ENCODE measurements at places on chromosomes 1 and 21.
A peak's percentile ranks its signal among the peaks of the same experiment; 100 is the strongest.

GRCh38 chr1:7334475-7335035, 436.5 kb upstream of the VAMP3 start:
- no peak for DNase-seq

DNA sequence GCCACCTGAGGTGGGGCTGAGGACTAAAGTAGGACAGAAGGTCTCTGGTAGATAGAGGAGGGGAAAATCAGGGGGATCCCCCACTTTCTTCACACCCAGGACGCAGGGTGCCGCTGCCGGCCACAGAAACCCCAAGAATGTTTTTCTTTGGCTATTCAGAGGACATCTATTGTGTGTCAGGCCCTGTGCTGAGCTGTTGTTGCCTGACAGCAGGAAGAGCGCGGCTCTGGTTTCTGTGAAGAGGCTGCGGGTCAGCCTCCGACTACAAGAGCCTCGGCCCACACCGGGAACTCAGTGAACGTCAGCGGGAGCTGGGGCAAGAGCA, 407 bp upstream of the PIGV start:
- no peak for DNase-seq

DNA sequence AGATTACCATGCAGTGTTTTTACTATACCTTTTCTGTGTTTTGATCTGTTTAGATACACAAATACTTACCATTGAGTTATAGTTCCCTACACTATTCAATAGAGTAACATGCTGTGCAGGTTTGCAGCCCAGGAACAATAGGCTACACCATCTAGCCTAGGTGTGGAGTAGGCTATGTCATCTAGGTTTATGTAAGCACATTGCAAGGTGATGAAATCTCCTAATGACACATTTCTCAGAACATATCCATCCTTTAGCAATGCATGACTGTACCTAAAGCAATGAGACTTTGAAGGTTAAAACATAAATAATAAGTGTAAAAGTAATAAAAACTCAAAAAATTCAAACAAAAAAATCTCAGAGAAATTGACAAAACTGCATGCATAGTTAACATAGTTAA, 358.6 kb downstream of the USH2A start:
- DNase-seq = no peak

DNA sequence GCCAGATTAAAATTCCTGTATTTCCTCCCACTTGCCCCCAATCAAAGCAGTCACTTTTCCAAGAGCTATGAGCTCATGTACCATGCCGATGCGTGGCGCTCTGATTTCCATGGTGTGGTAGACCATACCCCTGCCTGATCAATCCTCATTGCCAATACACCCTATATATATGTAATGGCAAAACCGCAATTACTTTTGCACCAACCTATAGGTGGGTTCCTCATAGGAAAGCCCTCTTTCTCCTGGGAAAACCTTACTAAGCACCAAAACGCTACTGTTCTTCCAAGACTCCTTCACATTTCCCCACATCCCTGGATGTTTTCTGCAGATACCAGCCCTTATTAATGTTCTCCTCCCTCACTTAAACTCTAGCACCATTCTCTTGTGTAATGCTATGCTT, 11.0 kb downstream of the KCNJ6 start:
- no peak for DNase-seq

DNA sequence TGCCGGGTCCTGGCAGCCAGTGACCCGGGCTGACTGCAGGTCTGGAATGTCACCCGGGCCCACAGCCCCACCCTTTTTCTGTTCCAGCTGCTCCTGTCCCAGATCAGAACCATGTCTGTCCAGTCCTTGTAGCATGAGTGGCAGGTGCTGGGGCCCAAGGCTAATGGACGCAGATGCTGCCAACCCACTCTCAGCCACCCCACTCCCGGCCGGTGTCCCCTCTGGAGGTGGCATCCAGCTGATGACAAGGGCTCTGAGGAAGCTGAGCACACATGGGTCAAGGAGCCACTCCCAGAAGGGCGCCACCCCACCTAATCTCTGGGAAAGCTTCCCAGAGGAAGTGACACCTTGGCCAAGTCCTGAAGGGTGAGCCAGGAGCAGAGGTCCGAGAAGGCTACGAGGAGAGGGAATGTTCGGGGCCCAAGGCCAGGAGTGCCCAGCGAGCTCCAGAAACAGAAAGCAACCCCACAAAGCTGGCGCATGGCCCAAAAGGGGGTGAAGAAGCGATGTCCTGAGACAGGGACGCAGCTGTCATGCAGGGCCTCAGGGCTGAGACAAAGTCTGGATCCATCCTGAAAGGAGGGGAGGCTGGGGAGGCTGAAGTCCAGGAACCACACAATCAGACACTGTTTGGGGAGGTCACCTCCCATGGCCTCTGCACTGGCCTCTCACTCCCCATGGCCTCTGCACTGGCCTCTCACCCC, 39.5 kb downstream of the ACOT7 start:
- DNase-seq = no peak

GRCh38 chr1:182910143-182910542, 42.8 kb downstream of the SHCBP1L start:
- DNase-seq = no peak

GRCh38 chr1:79215311-79215710, 208.8 kb upstream of the ADGRL4 start:
- DNase-seq = no peak

DNA sequence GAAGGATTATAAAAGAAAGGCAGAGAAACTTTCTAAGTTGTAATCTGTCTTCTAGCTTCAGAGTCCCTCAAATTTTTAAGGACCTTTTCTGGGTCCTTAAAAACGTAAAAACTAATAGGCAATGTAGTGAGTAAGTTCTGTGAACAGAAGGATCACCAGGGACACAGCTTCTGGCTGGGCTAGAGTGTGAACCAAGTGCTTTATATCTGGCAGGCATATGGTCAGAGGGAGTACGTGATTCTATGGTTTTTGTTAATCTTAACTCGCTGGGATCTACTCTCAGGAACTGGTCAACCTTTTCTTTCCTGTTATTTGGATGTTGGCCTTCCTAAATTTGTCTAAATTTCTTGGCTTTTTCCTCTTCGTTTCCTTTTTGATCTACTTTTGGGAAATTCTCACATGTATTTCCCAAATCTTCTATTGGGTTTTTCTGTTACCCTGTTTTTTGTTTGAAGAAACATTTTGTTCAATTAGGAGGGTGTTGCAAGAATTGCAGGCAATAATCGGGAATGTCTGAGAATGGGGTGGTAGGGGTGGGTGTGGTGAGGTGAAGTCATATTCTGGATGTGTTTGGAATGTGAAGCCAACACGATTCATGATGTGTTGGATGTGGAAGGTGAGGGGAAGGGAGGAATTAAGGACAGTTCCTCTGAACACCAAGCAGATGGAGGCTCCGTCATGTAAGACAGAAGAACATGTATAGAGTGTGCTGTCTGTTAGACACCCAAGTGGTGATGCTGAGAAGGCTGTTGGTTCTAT, 193.2 kb downstream of the FMN2 start:
- no peak for DNase-seq

GRCh38 chr1:64936956-64937355, 29.4 kb downstream of the JAK1 start:
- DNase-seq = no peak

DNA sequence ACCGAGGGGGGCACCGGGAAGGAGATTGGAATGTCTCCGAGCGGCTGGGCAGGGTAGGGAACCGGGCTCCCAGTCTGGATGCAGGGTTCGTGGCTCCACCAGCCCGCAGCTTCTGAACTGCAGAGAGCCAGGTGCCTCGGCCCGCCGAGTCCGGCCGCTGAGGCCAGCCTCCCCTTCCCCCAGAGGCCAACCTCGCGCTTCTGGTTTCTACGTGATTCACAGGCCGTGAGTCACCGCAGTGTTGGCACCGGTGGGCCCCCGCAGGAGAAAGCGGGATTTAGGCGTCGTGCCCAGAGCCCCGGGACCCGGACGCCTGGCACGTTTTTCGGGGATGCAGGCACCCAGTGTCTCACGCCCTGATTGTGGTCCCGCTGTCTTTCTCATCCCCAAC, 458 bp downstream of the CRABP2 start:
- no peak for DNase-seq

- DNase-seq = no peak
These were observed 43.3 kb downstream of the GPR3 start for GRCh38 chr1:27435566-27436203.

DNA sequence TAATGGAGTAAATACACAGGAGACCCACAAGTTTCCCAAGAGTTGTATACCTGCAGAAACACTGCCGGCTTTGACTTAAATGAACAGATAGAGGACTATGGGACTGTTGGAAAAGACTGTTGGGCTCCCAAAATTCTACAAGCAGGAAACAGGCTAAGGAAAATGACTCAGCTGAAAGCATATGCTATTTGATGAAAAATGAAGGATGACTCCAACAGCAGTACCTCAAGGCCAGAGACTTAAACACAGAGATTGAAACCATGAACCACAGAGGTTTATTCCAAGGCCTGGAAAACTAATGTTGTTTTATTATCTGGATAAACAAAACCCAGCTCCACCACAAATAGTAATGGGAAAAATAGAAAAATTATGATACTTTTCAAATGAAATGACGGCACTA, 187.7 kb downstream of the TNFSF18 start:
- DNase-seq = no peak

- DNase-seq = no peak
These were observed 32.8 kb upstream of the ECE1 start for GRCh38 chr1:21323091-21323490.

- no peak for DNase-seq
These were observed 33.5 kb upstream of the RNF19B start for GRCh38 chr1:32998064-32998463.

- no peak for DNase-seq
These were observed 45.7 kb downstream of the ACOT7 start for GRCh38 chr1:6347641-6348487.

DNA sequence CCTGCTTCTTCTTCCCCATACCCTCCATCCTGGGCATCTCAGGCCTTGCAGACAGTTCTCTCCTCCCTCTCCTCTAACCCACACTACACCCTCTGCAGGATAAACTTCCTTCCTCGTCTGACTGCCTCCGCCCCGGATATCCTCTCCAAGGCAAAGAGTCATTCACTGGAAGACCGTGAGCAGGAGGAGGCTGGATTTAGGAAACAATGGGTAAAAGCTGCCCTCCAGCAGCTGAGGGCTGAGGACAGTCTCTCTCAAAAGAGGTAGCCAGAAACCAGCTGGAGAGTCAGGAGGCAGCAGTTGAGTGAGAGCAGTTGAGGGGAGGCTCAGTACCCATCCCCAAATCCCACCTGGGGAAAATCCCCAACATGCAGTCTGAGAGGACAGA, 1.4 kb downstream of the CSRP1 start:
- no peak for DNase-seq

DNA sequence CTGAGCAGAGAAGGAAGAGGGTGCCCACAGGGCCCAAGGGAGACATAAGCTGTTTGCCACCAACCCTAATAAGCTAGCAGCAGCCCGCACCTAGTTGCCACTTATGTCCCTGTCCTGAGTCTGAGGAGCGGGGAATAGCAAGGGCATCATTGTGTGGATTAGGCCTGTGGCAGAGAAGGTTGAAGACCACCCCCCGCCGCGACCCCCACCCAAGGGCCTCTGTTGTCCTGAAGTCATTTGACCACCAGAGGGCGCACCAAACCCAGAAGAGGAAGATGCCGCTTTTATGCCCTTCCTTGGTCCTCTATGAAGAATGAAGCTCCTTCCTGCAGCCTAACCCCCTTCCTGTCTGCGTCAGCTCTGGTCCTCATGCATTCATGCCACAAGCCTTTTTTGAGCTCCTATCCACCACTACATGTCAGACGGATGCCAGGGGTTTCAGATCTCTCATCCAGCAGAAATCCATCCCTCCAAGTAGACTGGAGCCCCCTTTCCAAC, 16.6 kb downstream of the RHBG start:
- DNase-seq = peak; percentile 52

GRCh38 chr1:157751283-157751682, 25.6 kb downstream of the FCRL2 start:
- no peak for DNase-seq

DNA sequence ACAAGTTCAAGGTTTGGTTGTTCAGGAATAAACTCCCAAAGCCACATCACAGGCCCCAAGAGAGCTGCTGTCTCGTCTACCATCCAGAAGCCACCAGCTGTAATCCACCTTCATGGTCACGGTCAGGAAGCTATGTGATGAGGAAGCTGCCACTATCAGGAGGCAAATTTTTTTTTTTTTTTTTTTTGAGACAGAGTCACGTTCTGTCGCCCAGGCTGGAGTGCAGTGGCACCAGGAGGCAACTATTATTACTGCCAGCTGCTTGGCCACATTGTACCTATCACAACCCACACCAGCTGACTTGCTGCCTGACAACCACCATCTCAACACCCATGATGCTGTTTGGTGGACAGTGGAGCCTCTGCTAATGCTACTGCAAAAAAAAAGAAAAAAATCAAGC, 124.1 kb downstream of the OMA1 start:
- DNase-seq = no peak

DNA sequence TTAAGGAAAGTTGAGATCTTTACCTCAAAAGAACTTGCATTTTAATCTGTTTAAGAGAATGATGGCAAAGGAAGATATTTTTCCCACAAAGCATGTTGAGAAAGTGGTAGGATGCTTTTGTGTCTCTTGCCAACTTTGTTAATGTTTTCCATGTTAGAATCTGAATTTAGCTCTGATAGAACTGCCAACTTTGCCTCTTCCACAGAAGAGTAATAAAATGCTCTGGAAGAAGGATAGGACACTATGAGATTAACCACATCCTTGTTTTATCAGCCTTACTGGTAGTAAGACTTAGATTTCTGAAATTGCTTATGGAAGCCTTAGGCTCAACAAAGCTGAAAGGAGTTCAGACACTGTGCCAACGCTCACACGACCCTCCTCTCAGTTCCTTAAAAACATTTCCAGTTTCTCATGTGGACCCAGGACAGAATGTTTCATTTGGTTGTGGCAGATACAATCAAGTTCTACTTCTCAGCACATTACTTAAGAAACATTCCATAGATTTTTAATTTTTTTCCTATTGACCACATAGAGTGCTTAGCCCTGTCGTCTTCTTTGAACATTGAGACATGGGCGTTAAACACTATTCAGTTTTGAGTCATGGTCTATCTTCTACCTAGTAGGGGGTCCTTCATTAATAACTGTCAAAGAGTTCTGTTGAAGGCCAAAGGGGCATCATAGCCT, 59.0 kb downstream of the MTR start:
- no peak for DNase-seq

DNA sequence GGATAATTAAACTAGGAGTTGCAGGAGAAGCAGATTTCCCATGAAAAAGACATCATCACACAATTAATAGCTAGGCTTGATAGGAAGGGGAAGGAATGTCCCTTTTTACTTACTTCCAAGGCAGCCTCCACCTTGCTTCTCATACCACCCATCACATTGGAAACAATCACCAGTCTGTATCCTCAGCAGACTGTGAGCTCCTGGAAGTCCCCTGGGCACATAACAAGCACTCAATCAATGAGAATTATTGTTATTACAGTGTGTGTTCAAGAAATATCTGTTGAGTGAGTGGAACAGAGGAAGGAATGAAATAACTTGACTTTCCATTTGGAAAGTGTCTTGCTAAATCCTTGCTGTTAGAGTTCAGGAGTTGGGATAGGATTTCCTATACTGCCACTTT, 36.2 kb downstream of the HIVEP3 start:
- DNase-seq = no peak

DNA sequence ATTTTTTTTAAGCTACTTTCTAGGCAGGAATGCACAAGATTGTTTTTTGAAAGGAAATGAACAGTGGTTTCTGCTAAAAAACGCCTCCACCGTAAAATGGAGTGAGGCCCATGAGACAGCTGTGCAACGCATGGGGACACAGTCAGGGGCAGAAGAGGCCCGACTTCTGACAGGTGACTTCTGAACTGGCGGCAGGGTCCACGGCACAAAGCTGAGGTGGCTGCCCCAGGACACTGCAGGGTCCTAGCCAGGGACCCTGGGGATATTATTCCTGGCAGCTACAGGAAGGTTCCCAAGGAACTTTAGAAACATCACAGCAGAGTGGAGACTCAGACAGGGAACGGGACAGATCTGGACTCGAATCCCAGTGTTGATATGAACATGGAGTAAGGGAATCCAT, 75.1 kb downstream of the SIM2 start:
- DNase-seq = no peak

Measured in left renal pelvis (tissue), 4 donors.